ENCODE measurements at places on chromosomes 11 and 22. TPM values are rescaled to one million over a fixed set of nuclear protein-coding genes. Genes with fewer than 3 reads are reported as not detected.

Gene FAM83F
- total RNA-seq = not detected

Gene PHETA2
- not detected for total RNA-seq

Gene NECTIN1
- 9.9 TPM for total RNA-seq

Gene ART5
- total RNA-seq = 0.41 TPM

Gene SORL1
- 1.9 TPM for total RNA-seq

Gene SYT9
- 0.13 TPM for total RNA-seq

All from A549 treated with DMSO at 1 μM for 4 hours (cell line).